Effector CD4-positive, alpha-beta T cell (primary cell): ENCODE measurements at places on chromosomes 6 and 20.

GRCh38 chr6:89352278-89353117 lies at the start of gene UBE2J1:
Gene UBE2J1 (minus strand): TSS chr6:89352722. CDS start chr6:89352569, 153 bp downstream.
- DNase-seq: peak; percentile 57

- DNase-seq: no peak
Measured at GRCh38 chr6:129163551-129163950, 280.6 kb downstream of the LAMA2 start.

GRCh38 chr6:44005507-44005903 lies 121.7 kb downstream of the MRPL14 start:
- DNase-seq: no peak

- no peak for DNase-seq
Measured at GRCh38 chr6:36594816-36595643, 868 bp downstream of the SRSF3 start.

- peak; percentile 85 for DNase-seq
Measured at GRCh38 chr6:149316740-149317643, 520 bp upstream of the TAB2 start.
